ENCODE measurements at places on chromosomes 11 and 22.

GRCh38 chr11:68682531-68682961, 1.8 kb upstream of the GAL start:
- no peak for DNase-seq

GRCh38 chr11:112316971-112317370, 56.3 kb upstream of the PLET1 start:
- no peak for DNase-seq

DNA sequence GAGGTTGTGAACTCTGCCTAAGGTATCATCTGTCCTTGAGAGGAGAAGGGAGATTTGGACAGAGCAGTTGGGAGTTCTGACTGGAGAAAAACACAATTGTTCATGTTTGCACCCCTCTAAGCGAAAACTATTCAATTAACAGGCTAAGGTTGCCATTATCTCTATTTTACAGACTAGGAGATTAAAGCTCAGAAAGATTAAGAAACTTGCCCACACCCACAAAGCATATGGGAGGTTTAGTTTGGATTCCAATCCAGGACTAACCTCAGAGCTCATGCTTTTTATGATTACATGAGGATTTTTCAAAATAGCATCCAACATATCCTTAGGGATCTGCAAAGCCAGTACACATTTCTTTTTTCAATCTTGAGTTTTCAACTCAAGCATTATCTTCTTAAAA, 22.0 kb downstream of the GAB2 start:
- no peak for DNase-seq

GRCh38 chr11:121887976-121888557, 227.9 kb downstream of the BLID start:
- no peak for DNase-seq

GRCh38 chr11:81267246-81267645, 1466.4 kb downstream of the FAM181B start:
- no peak for DNase-seq

DNA sequence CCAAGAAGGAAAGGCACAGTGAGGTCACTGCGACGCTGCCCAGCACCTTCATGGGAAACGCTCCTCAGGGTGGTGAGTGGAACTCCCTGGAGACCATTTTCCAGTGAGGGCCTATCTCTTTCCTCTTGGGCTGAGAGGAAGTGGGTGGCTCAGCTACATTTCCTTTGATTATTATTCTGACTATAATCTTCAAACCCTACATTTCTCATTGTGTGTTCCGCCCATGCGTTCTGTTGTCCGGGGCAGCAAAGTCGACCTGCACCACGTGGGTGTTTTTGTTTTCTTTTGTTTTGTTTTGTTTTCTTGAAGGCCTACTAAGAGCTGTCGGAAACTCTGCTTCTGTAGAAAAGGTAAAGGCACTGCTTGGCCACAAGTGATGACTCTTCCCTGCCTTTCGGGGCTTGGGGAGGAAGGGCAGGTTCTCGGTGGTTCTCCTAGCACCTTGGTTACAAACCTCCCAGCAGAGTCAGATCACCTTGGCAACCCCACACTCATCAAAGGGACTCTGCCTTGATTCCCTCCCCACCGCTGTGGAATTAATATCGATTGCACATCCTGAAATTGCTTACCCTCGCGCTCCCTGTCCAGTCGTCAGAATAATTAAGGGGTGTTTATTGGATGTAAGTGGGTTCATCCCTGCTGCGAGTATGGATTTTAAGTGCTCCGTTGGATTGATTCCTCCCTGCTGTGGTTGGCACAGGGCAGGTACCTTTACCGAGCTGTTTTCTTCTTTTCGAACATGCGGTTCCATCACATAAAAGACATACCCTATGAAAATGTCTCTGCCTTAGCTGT, 7.3 kb downstream of the PARVB start:
- no peak for DNase-seq

GRCh38 chr11:111305876-111306275, 7.5 kb downstream of the POU2AF3 start:
- no peak for DNase-seq
